ENCODE measurements at places on chromosomes 6 and 20.

DNA sequence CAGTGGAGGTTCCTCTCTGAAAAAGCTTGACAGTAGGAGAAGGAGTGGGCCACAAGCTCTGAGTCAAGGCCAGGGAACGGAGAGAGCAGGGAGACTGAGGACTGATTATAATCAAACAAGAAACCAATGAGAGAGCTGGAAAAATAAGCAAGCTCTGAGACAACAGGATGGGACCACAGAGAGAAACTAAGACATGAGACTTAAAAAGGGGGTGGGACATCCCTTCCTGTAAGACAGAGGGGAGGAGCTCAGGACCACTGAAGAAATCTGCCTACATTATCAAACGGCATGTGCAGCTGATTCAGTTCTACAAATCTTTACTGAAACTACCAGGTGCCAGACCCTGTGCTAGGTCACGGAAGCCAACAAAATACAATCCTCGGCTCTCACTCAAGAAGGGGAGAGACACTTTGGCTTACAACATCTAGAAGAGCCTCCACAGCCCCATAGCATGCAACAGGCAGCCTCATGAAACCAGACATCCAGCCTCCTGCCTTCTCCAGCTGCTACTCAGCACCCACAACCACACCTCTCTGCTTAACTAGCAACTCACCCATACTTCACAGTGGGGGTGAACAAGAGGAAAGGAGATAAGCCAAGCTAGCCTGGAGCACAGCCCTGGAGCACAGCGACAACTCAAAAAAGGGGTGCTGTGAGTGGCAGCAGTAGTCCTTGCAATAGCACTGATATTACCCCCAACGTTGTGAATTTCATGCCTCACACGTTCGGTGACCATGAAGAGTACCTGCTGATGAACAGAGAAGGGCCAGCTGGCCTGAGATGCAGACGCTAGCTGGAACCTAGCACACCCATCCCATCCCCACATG, 39.1 kb upstream of the ANKRD60 start:
- DNase-seq = no peak

- no peak for DNase-seq
Measured at GRCh38 chr6:166675736-166676135, 48.7 kb upstream of the RPS6KA2 start.

- DNase-seq = no peak
Measured at GRCh38 chr20:23234311-23235078, 116.1 kb upstream of the NXT1 start.

- no peak for DNase-seq
Measured at GRCh38 chr6:163571730-163572129, 157.2 kb downstream of the QKI start.

DNA sequence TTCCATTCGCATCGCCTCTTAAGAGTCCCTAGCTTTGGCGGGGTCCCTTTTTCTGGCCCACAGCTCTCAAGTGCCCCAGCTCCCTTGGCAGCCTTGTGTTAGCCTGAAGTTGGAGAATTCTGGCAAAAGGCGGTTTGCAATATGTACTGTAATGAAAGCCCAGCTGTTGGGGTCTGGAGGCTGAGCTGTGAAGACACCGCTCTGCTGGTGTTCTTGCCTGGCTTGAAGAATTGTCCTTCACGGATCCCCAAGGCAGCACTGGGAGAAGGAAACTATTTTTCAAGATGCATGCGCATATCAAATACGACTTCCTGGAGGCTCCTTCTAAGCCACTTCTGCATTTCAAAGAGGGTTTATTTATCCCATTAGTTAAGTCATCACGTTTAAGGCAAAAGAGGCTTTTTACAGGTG, 21.4 kb upstream of the CITED2 start:
- DNase-seq = no peak

GRCh38 chr6:95243053-95243452, 334.3 kb upstream of the MANEA start:
- DNase-seq = no peak

GRCh38 chr20:34956751-34957472, 1.2 kb downstream of the MYH7B start:
- no peak for DNase-seq

DNA sequence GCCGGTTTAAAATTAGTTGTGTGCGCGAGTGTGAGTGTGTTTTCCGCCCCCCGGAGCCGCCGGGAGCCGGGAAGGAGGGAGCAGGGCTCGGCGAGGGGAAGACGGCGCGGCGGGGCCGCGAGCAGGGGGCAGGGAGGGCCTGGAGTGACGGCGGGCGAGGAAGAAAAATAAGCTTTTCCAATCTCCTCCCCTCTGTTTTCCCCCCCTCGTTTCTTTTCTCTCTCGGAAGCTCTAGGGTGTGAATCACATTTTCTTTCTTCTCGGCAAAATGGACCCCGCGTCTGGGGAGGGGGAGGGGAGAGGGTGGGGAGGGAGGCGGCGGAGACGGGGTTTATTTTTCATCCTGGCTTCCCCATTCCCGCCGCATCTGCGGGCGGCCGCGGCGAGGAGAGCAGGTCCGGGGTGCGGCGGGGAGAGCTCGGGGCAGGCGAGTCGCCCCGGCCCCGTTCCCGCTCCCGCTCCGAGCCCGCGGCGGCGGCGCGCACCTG, 881 bp downstream of the BICRAL start:
- peak; percentile 48 for DNase-seq

DNA sequence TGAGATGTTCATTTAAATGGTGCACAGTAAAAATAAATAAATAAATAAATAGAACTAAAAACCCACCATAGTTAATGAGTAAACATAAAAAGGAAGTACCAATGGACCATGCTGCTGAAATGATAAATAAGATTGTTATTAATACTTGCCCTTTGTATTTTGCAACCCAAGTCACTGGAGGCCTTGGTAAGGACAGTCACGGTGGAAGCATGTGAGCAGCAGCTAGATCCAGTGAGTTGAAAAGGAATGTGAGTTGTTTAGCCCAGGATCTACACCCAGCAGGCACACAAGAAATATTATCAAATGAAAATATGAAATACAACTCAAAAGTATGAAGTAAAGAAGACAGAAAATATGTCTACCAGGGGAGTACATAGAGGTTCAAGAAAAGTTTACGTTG, 6.7 kb downstream of the LGSN start:
- no peak for DNase-seq

DNA sequence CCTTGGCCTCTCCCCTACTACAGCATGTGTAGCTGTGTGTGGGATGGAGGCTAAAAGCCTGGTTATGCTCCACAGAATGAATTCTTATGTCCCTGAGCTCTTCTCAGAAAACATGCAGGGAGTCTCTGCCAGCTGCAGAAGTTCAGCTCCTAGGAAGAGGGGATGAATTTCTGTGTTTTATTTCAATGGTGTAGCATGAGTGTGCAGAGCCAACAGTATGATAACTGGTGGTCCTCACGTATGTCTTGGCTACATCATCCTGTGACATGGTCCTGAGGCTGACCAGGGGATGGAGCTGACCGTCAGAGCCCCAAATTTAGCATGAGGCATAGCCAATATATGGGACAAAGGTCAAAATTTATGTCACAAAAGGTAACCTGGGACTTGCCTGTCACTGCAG, 266.1 kb downstream of the ADGB start:
- no peak for DNase-seq

DNA sequence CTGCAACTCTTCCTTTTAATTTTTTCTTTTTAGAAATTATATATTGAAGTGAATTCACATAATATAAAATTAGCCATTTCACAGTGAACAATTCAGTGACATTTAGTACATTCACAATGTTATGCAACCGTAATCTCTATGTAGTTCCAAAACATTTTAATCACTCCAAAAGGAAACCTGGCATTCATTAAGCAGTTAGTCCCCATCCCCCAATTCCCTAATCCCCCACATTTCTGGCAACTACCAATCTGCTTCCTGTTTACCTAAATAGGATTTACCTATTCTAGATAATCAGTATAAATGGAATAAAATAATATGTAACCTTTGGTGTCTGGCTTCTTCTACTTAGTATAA, 8.5 kb upstream of the DDX27 start:
- no peak for DNase-seq

DNA sequence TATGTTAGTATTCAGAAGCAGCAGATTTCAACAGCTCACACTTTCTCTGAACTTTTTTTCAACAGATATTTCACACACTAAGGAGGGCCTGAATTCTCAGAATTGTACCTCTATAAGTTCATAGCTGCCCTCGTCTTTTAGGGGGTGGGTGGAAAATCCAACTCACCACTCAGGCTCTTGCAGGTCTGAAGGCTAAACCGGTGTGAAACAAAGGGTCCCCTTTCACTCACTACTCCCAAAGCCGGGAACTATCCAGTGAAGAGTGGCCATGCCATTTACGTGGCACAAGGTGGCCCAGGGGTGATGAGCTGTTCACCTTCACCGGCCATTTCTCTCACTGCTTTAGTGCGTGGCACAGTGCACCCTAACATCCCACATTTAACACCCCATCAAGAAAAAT, 24.2 kb downstream of the TBC1D7 start:
- no peak for DNase-seq

DNA sequence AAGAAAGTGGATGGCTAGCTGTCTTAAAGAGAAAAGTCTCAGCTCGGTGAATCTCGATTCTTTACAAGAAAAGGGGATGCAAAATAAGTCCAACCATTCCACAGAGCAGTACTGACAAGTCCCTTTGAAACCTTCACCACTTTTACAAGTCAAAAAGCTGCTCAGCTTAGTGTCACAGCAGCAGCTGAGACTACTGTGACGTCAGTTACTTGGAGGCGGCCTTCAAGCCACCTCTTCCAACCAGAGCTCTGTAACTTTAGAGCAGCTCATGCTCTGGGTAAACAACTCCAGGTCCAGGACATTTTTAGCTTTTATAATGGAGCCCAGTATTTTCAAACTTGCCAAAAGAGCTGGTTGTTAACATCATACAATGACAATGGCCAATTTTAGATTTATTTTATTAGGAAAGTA, at the start of gene KIAA0408:
TSS of gene KIAA0408 (minus strand) at position 159 of the 411 bp plus-strand sequence. CDS start 5,408 bp downstream, outside the sequence.
- no peak for DNase-seq

GRCh38 chr20:56861590-56861989, 232.5 kb downstream of the TFAP2C start:
- no peak for DNase-seq

DNA sequence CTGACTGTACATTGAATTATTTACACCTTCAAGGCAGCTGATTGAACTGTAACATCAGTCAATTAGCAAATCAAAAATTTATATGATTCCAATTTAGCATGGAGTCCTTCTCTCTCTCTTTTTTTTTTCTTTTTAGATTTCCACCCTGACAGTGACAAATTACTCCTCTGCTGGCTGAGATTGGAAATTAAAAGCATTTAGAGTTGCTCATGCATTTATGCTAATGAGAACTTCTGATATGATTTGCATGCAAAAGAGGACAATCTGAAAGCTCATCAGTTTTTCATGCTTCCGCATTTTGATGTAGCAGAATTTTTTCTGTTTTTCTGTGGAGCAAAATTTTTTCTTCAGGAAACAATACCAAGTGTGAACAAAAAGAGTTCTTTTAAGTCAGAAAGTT, 130.5 kb upstream of the NOX3 start:
- no peak for DNase-seq

- no peak for DNase-seq
Measured at GRCh38 chr6:169382735-169383134, 129.1 kb upstream of the THBS2 start.

GRCh38 chr6:72832271-72832670, 210.4 kb downstream of the KCNQ5 start:
- no peak for DNase-seq

DNA sequence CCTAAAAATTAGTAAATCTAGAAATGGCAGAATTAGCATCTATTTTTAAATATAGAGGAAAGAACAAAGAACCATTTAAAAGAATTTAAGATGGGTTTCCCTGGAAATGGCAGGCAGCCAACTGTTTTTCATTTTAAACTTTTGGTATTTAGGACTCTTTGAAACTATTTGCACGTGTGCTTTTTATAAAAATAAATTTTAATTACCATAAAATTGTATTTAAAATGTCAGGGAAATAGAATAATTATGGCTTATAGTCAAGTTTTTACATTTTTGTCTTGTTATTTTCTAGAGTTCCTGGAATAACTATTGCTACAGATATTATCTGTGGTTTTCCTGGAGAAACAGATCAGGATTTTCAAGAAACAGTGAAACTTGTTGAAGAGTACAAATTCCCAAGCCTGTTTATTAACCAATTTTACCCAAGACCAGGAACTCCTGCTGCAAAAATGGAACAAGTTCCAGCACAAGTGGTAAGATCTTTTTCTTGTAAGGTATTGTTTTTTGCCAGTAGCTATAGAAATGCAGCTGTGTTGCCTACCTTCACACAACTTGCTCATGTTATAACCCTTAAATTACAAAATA, 528.7 kb upstream of the SOX4 start:
- no peak for DNase-seq

DNA sequence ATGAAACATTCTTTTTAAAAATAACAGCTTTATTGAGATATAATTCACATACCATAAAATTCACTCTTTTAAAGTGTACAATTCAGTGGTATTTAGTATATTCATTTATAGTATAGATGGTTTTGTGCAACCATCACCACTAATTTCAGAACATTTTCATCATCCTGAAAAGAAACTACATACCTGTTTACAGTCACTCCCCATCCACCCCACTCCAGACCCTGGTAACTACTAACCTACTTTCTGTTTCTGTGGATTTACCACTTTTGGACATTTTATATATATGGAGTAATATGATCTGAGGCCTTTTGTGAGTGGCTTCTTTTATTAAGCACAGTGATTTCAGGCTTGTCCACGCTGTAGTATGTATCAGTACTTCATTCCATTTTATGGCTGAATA, 2.5 kb upstream of the TMEM217 start:
- DNase-seq = no peak

Measured in NCI-H526 treated with DMSO at 0.1 percent for 48 hours (cell line).